ENCODE measurements at places on chromosomes 2 and 18.

- peak; percentile 51 for DNase-seq
These were observed 16.9 kb downstream of the LCT start for GRCh38 chr2:135820003-135820618.

- DNase-seq = no peak
These were observed 516.9 kb downstream of the EIPR1 start for GRCh38 chr2:2860589-2861300.

- DNase-seq = no peak
These were observed 93.7 kb upstream of the WDR75 start for GRCh38 chr2:189347540-189347939.

DNA sequence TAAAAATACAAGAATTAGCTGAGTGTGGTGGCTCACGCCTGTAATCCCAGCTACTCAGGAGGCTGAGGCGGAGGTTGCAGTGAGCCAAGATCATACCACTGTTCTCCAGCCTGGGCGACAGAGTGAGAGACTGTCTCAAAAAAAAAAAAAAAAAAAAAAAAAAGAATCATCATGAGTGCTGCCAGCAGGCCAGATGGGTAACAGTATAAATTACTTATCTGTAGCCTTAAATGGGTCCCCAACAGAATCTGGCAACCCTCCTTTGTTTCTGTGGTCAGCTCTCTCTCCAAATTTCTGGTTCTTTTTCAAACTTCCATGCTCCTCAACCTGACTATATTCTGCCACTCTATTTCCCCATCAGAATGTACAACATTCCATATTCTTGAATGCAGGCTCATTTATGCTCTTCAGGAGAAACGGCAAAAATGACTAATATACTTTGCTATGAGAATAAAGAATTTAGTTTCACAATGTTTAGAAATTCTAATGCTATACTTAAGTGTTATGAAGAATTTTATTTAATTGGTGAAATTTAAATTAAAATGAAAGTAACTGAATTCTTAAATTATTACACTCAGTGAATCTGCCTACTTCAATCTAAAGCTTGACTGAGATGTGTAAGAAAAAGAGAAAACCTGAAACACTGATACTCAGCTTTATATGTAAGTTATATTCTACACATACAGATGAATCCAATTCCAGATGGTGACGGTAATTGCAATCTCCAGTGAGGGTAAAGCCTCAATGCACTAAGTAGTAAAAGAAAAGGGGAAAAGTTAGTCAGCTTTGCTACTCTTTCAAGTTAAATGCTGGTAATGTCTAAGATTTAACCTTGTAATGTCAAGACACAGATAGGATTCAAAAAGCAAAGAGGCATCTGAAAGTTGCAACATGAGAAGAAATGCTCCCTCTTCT is 24.8 kb downstream of the LPIN2 start:
- DNase-seq = no peak

GRCh38 chr2:105674859-105675541 is 69.7 kb upstream of the NCK2 start:
- no peak for DNase-seq

DNA sequence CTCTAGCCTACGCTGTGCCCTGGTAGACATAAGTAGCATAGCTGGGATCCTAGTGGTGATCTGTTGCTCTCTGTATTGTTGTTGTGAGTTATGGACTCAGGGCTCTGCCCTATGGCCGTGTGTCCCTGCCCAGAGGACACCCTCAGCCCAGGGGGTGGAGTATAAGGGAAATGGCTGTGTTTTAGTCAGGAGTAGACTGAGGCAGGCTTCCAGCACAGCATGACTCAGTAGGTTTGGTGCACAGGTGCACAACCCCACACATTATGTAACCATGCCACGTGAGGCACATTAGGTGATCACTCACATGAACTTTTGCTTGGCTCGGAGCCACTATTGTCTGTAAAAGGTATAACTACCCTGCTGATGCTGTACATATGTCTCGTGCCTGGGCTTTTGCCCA is 59.9 kb upstream of the PEX13 start:
- peak; percentile 43 for DNase-seq

DNA sequence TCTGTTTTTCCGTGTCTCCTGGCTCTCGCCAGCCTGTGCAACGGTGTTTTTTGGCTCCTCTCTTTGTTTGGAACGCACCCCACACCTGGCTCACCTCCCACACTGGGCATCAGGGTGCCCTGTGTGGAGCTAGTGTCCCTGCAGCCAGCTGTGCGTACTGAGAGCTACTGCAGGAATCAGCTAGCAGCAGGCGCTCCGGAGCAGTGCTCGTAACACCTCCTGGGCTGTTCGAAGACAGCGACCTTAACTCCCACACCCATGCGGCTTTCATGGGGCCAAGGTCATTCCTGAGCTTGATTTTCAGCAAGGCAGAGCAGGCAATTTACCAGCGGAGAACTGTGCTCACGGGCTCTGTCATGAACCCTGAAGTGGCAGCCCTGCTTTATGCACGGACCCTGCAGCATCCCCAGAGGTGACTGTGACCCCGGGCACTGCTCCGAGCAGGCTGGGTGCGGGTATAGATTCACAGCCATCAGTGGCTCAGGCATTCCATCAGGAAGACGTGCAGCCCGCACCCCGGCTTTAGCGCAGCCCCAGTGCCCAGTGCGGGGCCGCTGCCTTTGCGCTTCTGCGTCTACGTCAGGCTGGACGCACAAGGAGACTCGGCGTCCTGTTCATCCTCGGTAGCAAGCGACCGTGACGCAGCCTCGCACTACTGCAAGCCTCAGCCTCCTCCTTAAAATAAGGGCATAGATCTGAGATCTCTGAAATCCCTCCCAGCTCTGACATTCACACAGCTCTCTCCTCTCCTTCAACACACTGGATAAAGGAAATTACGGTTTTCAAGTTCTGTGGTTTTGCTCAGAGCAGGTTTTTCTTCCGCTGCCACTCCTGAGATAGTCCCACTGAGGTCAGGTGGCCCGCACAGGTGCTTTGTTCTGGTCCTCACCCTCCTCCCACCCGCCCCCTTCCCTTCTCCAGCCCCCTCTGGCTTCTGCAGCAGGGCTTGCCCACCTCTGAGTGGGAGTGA is 58.2 kb downstream of the ADI1 start:
- DNase-seq = no peak

DNA sequence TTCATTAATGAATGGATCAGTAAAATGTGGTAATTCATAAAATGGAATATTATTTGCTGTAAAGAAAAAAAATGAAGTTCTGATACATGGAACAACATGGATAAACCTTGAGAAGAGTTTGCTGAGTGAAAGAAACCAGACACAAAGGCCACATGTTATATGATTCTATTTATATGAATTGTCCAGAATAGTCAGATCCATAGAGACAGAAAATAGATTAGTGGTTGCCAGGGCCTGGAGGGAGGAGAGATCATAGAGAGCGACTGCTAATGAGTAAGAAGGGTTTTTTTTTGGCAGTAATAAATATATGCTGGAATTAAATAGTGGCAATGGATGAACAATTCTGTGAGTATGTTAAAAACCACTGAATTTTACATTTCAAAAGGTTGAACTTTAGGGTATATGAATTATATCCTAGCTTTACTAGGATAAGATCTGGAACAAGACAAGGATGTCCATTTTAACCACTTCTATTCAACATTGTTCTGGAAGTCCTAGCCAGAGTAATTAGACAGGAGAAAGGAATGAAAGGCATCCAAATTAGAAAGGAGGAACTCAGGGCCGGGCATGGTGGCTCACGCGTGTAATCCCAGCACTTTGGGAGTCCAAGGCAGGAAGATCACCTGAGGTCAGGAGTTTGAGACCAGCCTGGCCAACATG is 48.8 kb downstream of the MAPRE2 start:
- DNase-seq = no peak

- no peak for DNase-seq
These were observed 236.5 kb upstream of the SPHKAP start for GRCh38 chr2:228417956-228418355.

DNA sequence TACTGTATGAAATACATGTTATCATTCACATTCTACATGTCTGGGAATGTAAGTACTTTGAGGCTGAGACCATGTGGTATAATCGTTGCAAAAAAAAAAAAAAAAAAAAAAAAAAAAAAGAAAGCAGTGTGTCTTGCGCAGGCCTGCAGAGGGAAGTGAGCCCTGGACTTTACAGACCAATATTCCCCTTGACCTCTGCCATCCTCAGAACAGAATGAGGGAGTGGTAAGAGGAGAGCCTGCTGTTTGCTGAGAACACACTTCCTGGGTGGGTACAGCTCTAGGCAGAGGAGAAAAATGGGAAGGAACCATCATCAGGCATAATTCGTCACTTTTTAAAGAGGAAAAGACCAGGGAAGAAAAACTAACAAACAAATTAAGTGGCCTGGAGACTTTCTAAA is 28.8 kb upstream of the TBC1D8 start:
- DNase-seq = no peak

DNA sequence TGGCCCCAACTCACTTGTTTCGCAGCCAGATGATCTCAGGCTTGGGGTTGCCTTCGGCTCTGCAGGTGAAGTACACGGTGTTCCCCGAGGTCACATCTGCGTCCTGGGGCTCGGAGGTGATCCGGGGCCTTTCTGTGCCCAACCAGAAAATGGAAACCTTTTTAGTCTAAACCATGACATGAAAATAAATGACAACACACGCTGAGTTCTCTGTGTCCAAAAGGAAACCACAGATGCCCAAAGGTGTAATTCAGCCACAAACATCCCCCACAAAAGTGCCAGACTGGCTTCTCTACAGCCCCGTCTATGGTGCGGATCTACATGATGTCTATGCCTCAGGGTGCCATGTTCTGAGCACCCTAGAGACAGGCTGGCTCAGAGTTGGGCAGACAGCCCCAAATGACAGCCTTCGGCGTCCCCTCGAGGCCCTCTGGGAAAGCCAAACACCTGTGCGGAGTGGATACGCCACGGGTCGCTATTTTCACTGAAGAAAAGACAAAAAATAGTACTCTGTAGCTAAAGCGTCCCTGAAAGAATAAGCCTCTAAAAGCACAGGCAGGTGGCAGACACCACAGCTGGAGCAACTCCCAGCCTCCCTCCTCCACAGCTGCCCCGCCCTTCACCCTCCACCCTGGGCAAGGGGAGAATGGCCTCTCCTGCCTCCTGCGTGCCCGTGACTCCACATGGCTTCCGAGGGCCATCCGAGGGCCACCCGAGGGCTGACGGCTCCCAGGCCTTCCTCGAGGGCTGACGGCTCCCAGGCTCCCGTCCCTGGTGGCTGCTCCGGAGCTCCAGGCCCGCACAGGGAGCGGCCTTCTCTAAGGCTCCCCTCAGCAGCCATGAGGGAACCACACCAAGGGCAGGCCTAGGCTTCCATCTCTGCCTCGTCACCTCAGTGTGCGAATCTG is 67.1 kb downstream of the PXDN start:
- DNase-seq = no peak

DNA sequence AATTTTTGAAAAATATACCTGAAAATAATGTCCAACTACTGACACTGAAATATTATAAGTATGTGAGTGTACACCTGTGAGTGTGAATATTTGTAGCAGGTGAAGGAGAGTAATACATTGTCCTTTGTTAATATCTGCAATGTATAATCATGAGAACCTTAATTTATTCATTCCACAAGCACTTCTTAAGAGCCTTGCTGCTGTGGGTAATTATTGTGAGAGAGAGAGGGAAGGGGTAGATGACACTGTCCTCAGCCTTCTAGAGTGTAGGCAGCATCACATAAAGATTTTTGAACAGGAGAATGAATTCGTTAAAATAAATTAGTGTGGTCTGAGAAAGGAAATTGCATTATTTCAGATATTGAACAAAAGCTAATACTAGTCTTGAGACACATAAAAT is 157.2 kb downstream of the MAP2 start:
- no peak for DNase-seq

DNA sequence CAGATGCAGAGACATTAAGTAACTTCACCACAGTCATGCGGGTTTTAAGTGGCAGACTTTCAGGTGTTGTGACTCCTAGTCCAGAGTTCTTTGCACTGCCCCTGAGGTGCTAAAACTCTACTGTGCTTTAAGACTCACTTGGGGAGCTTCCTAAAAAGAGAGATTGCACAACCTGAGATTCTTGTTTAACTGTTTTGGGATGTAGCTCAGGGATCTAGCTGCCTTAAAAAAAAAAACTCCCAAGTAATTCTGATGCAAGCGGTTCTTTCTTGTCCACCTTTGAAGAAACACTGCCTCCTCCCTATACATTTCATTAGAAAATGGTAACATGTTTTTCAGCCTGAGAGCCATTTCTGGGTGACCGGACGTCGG is 13.0 kb downstream of the IL37 start:
- DNase-seq = no peak

DNA sequence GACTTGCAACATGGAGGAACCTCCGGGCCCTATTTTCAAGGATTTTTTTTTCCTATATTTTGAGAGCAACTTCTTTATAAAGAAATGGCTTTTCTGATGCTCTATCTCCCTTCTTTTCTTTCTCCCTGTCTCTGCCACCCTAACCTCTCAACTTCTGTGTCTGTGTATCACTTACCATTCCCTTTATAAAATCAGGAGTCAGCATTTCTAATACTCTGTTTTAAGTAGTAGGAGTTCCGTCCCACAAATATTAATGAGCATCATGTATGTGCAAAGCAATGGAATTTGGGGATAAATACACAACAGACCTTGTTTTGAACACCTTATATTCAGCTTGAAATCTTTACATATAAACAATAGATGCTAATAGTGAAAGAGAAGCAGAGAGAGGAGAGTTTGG is 268.0 kb downstream of the DCC start:
- DNase-seq = no peak

- DNase-seq = no peak
These were observed 89.9 kb downstream of the RHOB start for GRCh38 chr2:20536619-20537422.

DNA sequence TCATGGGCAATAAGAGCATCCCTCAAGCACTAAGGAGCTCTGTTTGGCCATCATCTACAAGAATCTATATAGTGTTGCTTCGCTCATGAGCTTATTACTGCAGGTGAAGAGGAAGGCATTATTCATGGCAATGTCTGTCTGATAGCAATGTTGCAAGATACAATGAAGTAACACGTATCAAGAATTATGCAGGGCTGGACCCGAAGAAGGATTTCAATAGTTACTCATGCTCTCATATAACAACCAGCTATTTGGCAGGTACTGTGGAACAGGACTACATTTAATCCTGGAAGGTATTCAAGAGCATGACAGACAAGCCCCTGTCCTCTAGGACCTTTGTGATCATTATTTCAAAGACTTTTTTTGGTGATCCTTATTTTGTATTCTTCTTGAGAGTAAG is 109.6 kb downstream of the LAMA3 start:
- DNase-seq = no peak

DNA sequence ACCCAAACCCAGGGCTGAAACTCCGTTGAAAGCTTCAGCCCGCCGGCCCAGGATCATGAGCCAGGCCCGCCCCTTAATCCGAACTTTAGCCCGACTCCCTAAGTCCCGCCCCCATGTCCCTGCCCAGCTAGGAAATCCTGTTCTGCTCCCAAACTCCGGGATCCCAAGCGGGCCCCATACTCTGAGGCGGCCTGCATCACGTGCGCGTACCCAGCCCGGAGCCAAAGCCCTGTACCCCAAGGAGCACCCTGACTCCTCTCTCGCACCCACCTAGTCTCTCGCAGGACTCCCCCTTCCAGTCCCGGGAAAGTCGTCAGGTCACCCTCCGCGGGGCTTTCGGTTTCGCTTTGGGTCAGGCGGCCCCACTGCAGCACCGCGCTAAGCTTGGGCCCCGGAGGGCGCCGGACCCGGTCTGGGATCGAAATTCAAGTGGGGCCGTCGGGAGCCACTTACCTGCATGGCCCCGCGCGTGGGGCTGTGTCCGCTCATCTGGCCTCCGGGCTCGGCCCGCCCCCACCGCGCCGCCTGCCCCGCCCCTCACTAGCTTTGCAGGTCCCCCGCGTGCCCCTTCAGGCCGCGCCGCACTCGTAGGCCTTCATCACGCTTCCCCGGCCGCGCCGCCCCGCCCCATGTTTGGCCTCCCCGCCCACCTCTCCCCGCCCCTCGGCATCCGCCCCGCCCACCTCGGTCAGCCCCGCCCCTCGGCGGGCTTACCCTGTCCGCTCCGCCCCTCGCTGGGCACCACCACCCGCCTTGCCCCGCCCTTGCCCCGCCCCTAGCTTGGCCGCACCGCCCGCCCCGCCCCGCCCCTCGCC is at the start of gene DNPEP:
Gene DNPEP, minus strand, starts transcription at position 607 of the 815 bp plus-strand sequence. Its CDS starts 118 bp downstream, at position 489.
- peak; percentile 93 for DNase-seq

All from NCI-H345 (cell line).